ENCODE measurements at places on chromosomes 6 and 20.

DNA sequence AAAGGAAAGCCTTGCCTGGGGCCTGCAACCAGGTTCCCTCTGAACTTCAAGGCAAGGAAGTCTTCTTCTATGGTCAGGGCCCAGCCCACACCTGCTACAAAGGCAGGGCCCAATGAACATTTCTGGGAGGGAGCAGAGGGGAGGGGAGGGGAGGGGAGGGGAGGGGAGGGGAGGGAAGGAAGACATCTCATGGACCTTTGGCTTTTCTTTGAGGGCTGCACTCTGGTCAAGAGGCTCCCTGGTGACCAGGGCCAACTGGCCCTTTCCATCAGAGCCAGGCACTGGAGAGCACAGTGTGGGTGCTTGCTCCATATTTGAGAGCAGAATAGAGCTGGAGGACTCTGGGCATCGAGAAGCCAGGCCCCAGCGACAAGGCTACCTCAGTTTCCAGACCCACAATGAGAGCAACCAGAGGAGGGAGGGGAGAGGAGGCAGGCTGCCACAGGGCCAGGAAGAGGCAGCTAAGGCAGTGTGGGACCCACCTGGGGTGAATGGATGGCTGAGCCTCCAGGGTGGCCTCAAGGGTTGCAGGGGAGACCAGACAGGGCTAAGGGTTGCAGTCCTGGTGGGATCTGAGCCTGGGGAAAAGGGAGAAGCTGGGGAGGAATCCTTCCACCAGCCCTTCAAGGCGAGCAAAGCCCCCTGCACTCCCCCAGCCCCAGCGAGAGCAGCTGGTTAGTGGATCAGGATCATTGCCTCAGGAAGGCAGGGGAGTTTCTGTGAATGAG, 84.8 kb downstream of the MRPL14 start:
- DNase-seq: no peak

DNA sequence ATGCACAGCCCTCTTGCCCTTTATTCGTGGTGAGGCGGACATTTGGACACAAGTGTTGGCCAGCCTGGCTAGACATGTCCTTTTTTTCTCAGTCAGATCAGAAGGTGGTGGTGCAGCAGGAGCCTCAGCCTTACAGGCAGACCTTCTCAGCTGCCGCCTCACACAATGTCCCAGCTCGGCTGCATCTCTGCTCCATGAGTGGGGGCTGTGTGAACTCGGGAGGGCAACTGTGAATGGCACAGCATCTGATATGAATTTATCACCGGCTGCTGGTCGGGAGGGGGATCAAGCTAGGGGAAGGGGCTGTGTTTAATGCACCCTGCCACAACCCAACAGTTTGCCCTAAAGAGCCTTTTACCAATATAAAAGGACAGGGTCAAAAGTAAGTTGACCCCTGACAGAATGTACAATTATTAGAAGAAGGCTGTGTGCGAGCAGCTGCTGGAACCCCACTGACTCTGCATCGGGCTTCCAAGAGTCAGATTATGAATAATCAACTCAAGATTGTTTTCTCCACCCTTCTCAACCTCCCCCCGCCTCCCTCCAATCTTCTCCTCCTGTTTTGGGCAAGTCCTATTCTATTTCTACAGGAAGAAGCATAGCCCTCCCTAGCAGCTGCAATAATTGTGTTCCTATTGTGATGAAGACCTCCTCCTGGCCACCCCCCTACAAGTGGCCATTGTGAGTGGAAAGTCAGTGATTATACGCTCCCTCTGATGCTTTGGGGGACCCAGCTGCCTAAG, 245.2 kb downstream of the PKHD1 start:
- DNase-seq: no peak

GRCh38 chr20:8721098-8721497, 347.8 kb upstream of the PLCB4 start:
- DNase-seq: peak; percentile 47

GRCh38 chr6:99458319-99458718, 33.2 kb upstream of the PNISR start:
- DNase-seq: no peak

- no peak for DNase-seq
Measured at GRCh38 chr20:57187068-57187634, 79.3 kb downstream of the BMP7 start.

DNA sequence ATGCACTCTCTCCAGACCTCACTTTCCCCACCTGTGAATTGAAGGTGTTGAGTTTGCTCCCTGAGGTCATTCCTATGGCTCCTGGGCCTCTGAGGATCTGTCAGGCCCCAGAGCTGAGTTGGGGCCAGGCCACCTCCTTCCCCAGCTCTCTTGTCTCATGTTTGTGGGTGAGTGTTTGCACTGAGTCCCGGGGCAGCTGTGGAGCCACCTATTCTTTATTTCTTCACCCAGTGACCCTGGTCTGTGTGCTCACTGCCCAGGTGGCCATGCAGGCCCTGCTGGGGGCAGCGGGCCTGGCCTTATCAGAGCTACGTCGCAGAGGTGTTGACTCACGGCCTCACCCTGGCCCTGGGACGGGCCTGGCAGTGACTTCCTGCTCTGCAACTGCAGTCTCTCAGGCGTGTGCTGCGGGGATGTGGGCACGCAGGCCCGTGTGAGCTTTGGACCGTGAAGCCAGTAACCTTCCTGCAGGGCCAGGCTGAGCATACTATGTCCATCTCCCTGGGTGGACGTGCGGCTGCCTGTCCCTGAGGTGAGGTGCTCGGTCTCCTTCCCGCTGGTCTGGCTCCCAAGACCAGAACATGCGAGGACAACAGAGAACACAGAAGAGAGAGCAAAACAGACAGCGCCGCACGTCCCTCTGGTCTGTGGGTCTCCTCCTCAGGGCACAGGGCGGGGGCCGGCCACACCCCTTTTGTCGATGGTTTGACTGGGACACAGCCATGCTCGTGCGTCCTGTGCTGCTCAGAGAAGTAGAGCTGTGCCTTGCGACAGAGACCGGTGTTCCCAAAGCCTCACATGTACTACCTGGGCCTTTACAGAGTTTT, 12.1 kb downstream of the TMEM181 start:
- DNase-seq: no peak

- DNase-seq: no peak
Measured at GRCh38 chr20:58244517-58245030, 16.1 kb upstream of the ANKRD60 start.

DNA sequence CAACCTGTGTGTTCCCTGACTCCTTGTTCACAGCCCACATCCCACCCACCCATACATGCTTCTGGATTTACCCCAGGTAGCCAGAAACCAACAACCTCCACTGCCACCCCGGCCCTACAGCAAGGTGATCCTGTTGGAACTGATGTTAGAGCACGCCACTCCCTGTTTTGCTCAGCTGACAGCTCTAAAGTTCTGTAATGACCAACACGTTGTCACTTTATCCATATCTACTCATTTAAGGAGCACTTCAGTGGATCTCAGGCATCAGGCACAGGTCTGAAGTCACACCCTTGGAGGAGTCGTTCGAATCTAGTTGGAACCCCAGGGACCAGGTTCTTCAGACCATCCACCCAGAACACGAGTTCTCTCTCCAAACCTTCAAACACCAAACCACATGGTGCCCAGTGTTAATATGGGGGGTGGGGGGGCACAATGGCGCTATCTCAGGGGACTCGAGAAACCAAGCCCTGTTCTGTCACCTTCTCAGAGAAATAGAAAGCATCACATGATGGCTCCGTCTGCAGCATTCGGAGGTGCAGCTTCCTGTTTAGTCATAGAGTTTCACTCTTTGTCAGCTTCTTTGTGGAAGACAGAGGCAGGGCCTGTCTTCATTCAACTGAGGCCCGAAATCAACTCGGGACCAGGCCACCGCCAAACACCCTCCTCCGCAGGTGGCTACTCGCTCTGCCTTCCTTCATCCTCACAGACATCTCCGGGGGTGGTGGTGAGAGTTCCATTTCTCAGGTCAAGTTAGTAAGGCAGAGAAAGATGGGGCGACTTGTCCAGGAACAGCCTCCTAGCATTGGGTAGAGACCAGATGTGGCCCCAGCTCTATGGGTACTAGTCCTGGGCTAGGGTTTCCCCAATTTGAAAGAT, 142.2 kb downstream of the NFATC2 start:
- DNase-seq: no peak

- no peak for DNase-seq
Measured at GRCh38 chr6:2447931-2448330, 202.5 kb upstream of the GMDS start.

GRCh38 chr6:122408702-122409458, 9.4 kb downstream of the HSF2 start:
- DNase-seq: no peak

GRCh38 chr20:52828199-52828598, 144.0 kb upstream of the TSHZ2 start:
- DNase-seq: no peak

GRCh38 chr6:137923866-137924653, 57.0 kb downstream of the TNFAIP3 start:
- DNase-seq: no peak

DNA sequence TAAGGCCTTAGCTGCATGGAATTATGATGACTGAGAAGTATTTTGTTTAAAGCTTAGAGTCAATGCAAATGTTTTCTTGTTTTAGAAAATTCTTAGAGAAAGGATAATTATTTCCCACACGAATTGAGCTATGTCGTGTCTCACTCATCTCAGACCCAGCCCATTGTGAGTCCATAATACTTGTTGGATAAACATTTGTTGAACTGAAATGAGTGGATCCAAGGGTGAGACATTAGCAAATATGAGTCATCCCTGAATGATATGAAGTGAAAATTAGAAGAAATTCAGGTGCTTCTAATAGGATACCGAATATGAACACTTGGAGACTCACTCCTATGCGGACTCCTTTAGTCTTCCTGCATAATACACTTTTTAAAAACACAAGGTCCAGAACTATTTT, 41.6 kb upstream of the ARMC2 start:
- DNase-seq: no peak

DNA sequence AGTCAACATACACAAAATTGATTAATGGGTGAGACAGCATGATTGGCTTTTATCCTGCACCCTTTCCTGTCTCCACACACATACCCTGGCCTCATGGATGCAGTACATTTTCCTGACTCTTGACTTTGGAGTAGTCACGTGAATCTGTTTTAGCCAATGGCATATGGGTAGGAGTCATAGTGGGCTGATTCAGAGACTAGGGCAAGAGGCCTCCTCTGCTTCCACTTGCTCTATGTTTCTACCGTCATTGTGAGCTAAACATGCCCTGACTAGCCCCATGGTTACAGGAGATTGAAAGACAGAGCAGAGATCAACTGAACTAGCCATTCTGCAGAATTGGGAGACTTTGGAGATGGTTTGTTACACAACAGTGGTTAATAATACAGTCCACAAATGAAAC, 850.0 kb downstream of the DHX35 start:
- DNase-seq: no peak

GRCh38 chr6:169255643-169256042, 2.0 kb upstream of the THBS2 start:
- DNase-seq: no peak

- DNase-seq: no peak
Measured at GRCh38 chr20:17943343-17943742, 25.3 kb downstream of the SNX5 start.

- DNase-seq: no peak
Measured at GRCh38 chr6:47700053-47700452, 1.7 kb downstream of the ADGRF4 start.
